ENCODE measurements at places on chromosomes 16 and 17.

GRCh38 chr16:62711797-62712196, 675.6 kb upstream of the CDH8 start:
- H3K4me3 ChIP-seq, result no peak overlapping the region
- no peaks in the 10 kb centered on the region for H3K4me1 ChIP-seq
- no peaks in the 10 kb centered on the region for H3K27me3 ChIP-seq
- H3K27ac ChIP-seq, result no peak overlapping the region
- no peak for DNase-seq

DNA sequence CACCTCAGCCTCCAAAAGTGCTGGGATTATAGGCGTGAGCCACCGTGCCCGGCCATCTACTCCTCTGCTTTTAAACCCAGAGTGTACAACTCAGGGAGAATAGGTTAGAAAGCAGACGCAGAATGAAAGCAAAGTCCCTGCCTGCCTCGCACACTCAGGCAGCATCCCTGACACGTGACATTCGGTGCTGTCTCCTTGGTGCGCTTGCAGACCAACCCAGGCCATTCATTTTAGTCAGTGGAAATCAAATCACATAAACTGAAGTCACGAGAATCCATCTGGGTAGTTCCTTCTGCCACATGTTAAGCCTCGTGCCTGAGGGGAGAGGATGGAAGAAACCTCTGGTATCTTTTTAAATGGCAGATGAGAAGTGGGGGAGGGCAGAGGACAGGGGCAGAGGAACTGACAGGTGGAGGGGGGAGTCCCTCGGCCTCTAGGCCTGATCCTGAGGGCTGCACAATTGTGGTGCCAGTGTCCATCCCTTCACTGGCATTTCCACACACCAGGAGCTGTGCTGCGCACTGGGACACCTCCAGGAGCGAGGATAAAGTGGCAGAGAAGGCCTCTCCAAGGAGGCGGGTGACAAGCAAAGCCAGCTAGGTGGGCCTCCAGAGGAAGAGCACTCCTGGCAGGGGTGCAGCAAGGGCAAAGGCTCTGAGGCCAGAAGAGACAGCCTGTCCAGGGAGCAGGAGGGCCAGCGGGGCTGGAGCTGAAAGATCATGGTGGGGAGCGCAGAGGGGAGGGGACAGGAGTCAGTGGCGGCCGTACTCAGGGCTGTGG, 196.3 kb downstream of the KATNIP start:
- H3K27me3 ChIP-seq, result no peaks in the 10 kb centered on the region
- H3K36me3 ChIP-seq, result no peaks in the 10 kb centered on the region
- H3K27ac ChIP-seq, result no peak overlapping the region
- DNase-seq, result no peak

- peaks cover 37% of the 10 kb centered on the region for H3K4me1 ChIP-seq
- peaks cover 59% of the 10 kb centered on the region for H3K36me3 ChIP-seq
- no peak overlapping the region for H3K27ac ChIP-seq
Measured at GRCh38 chr17:56936697-56937322, 23.0 kb upstream of the TRIM25 start.

DNA sequence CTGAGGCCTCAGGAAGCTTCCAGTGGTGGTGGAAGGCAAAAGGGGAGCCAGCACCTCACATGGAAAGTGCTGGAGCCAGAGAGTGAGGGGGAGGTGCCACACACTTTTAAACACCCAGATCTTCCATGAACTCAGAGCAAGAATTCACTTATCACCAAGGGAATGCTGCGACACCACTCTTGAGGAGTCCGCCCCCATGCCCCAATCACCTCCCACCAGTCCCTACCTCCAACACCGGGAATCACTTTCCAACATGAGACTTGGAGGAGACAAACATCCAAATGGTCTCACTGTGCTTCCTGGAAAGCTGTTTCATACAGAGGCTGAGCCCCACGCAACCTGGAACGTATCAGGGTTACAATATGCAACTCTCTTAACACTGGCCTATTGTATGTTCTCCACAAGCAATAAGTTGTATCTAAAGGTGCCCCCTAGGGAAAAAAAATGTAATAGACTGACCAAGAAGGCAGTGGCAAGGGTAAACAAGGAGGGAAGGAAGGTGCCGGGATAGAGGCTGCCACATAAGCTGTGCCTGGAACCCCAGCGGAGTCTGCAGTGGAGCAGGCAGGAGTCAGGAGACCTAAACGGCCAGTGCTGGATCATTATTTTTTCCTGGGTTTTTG, 106.7 kb upstream of the FOXF1 start:
- H3K36me3 ChIP-seq, result no peaks in the 10 kb centered on the region
- H3K4me1 ChIP-seq, result no peaks in the 10 kb centered on the region
- H3K4me3 ChIP-seq, result no peak overlapping the region
- H3K27ac ChIP-seq, result no peak overlapping the region
- DNase-seq, result no peak

DNA sequence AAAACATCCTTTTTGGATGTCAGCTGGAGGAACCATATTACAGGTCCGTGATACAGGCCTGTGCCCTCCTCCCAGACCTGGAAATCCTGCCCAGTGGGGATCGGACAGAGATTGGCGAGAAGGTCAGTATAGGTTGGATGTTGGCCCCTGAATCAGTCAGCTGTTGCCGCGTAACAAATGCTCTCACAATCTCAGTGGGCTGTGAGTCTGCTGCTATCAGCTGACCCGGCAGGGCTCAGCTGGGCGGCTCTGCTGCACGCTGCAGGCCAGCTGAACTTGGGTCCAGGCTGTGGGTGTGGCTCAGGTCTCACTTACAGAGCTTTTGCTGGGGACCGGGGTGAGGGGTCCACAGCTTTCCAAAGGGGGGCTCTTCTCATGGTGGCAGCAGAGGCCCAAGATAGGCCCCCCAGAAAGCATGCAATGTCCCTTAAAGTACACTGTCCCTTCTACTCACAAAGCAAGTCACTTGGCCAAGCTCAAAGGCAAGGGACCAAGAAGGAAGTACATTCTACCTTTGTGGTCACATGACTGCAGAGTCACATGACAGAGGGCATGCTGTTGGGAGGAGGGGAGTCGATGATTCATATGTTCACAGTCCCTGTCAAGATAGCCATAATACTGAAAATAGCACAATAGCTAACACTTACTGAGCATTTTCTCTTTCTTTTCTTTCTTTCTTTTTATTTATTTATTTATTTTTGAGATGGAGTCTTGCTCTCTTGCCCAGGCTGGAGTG, 134.2 kb downstream of the ABCC1 start:
- no peak overlapping the region for H3K27ac ChIP-seq
- peaks cover 62% of the 10 kb centered on the region for H3K36me3 ChIP-seq
- H3K4me1 ChIP-seq, result no peaks in the 10 kb centered on the region
- no peaks in the 10 kb centered on the region for H3K27me3 ChIP-seq
- DNase-seq, result peak; percentile 21

GRCh38 chr16:18983565-18984434, at the start of gene TMC7:
TMC7 (plus strand) TSS chr16:18983934; CDS start chr16:18984064, 130 bp downstream.
- no peaks in the 10 kb centered on the region for H3K36me3 ChIP-seq
- H3K27ac ChIP-seq, result no peak within 1 kb of the TSS
- peaks cover 32% of the 10 kb centered on the region for H3K27me3 ChIP-seq
- H3K4me3 ChIP-seq, result peak within 1 kb of the TSS; percentile 8
- peaks cover 2% of the 10 kb centered on the region for H3K4me1 ChIP-seq

DNA sequence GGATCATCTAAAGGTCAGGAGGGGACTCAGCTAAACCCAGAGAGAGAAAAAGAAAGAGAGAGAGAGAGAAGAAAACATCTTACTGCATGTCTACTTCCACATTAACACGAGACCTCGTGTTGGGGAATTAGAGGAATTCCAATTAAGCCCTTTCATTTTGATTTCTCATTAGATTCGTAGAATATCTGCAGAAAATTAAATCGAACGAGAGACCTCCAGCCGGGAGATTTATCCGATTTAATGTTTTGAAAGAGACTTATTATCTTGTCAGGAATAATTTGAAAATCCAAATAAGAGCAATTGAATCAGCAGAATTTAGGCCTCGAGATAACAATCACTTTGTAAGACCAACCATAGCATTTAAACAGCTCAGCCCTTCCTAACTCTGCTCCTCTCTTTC, 175.6 kb downstream of the ABCC12 start:
- no peak for DNase-seq
- H3K27me3 ChIP-seq, result no peaks in the 10 kb centered on the region
- H3K27ac ChIP-seq, result no peak overlapping the region
- no peaks in the 10 kb centered on the region for H3K36me3 ChIP-seq
- no peaks in the 10 kb centered on the region for H3K4me1 ChIP-seq

GRCh38 chr17:50379351-50380132, 6.5 kb downstream of the EME1 start:
- H3K27ac ChIP-seq, result no peak overlapping the region
- no peak overlapping the region for H3K4me3 ChIP-seq
- no peaks in the 10 kb centered on the region for H3K27me3 ChIP-seq

GRCh38 chr17:34291721-34292348, 6.3 kb downstream of the CCL11 start:
- no peaks in the 10 kb centered on the region for H3K36me3 ChIP-seq
- no peaks in the 10 kb centered on the region for H3K4me1 ChIP-seq
- no peak for DNase-seq
- no peak overlapping the region for H3K27ac ChIP-seq
- peaks cover 17% of the 10 kb centered on the region for H3K27me3 ChIP-seq

GRCh38 chr17:43552229-43552837, 6.2 kb upstream of the ETV4 start:
- no peak overlapping the region for H3K4me3 ChIP-seq
- no peak overlapping the region for H3K27ac ChIP-seq
- H3K36me3 ChIP-seq, result no peaks in the 10 kb centered on the region
- peaks cover 7% of the 10 kb centered on the region for H3K4me1 ChIP-seq
- no peak for DNase-seq

GRCh38 chr17:66654106-66654740, 180.7 kb upstream of the CACNG5 start:
- no peak for DNase-seq
- peaks cover 52% of the 10 kb centered on the region for H3K4me1 ChIP-seq
- no peaks in the 10 kb centered on the region for H3K27me3 ChIP-seq
- H3K27ac ChIP-seq, result no peak overlapping the region

DNA sequence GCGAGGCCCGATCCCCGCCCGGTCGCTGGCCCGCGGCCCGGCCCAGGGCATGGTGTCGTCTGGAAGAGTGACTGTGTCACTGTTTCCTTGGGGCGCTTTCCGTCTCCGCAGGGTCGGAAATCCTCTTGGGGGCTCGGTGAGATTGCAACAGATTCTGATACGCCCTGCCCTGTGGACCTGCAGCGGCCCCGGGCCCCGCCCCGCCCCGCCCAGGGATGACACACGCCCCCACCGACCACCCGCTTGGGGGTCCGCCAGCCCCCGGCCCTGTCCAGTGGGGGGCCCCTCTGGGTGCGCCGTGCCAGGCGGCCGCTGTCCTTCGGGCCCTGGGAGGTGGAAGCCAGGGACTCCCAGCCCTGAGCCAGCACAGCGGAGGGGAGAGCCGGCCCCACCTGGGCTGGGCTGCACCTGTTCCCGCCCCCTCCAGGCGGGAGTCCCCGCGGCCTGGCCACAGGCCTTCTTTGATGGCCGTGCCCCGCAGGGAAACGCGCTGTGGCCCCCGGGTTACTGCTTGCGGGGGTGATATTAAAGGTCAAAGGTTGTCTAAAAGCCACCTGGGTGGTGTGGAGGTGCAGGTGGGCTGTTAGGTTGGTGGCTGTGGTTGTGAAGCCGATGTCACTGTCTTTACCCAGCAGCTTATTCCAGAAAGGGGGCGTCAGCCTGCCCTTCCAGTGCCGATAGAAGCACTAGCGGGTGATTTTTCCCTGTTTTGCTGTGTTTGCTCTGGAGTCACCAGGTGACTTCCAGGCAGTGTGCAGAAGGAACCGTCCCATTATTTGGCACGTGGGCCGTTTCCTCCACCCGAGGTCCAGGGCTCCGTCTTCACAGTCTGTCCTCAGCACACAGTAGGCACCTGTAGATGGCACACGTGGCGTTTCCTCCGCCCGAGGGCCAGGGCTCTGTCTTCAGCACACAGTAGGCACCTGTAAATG, 752 bp downstream of the TBC1D24 start:
- H3K4me1 ChIP-seq, result peaks cover 20% of the 10 kb centered on the region
- no peak overlapping the region for H3K27ac ChIP-seq
- no peaks in the 10 kb centered on the region for H3K36me3 ChIP-seq

GRCh38 chr16:1290860-1291575, 18.4 kb upstream of the UBE2I start:
- DNase-seq, result no peak
- H3K4me1 ChIP-seq, result no peaks in the 10 kb centered on the region
- H3K27me3 ChIP-seq, result peaks cover 42% of the 10 kb centered on the region
- no peak overlapping the region for H3K27ac ChIP-seq
- H3K36me3 ChIP-seq, result no peaks in the 10 kb centered on the region

GRCh38 chr16:66287416-66287815, 79.1 kb upstream of the CDH5 start:
- no peak overlapping the region for H3K27ac ChIP-seq
- no peaks in the 10 kb centered on the region for H3K4me1 ChIP-seq
- no peak for DNase-seq
- no peaks in the 10 kb centered on the region for H3K36me3 ChIP-seq

GRCh38 chr17:8708025-8708461, 36.6 kb downstream of the CCDC42 start:
- H3K4me1 ChIP-seq, result no peaks in the 10 kb centered on the region
- no peak overlapping the region for H3K27ac ChIP-seq
- no peak overlapping the region for H3K4me3 ChIP-seq

DNA sequence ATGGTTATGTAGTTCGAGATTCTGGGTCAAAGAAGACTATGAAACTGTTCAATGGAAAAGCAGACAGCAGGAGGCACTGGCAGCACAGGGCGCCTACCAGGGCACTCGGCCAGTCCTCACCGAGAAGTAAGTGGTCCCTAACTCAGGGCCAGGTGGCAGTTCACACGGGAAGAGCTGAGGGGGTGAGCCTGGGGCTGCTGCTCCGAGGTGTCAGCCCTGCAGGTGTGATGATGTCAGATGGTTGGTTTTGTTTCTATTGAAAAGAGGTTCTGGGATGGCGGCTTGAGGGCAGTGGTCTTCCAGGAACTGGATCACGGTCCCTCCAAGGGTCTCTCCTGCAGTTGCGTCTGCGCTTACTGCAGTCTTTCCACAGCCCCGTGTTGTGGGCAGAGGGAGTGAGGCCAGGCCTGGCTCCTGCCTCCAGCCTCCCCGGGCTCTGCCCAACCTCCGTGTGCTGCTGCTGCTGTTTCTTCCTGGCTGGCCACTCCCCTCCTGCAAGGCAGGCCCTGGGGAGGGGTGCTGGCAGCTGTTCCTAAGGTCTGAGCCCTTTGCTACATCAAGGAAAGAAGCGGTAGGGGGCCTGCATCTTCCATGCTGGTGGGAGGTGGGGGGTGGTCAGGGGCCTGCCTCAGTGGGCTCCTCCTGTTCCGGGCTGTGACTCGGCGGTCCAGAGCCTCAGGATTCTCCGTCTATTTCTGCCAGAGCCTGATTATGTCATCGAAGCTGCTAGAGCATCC, 22.6 kb downstream of the RNF213 start:
- H3K4me3 ChIP-seq, result no peak overlapping the region
- DNase-seq, result no peak
- no peak overlapping the region for H3K27ac ChIP-seq
- peaks cover 75% of the 10 kb centered on the region for H3K36me3 ChIP-seq
- no peaks in the 10 kb centered on the region for H3K27me3 ChIP-seq

- no peak for DNase-seq
- no peak overlapping the region for H3K4me3 ChIP-seq
- H3K36me3 ChIP-seq, result peaks cover 6% of the 10 kb centered on the region
Measured at GRCh38 chr17:7070712-7071111, 9.3 kb downstream of the CLEC10A start.

- no peaks in the 10 kb centered on the region for H3K4me1 ChIP-seq
- H3K27me3 ChIP-seq, result no peaks in the 10 kb centered on the region
- no peaks in the 10 kb centered on the region for H3K36me3 ChIP-seq
- H3K27ac ChIP-seq, result no peak overlapping the region
Measured at GRCh38 chr17:2423271-2423670, 22.4 kb upstream of the MNT start.
